ENCODE measurements at places on chromosomes 5 and 9.

DNA sequence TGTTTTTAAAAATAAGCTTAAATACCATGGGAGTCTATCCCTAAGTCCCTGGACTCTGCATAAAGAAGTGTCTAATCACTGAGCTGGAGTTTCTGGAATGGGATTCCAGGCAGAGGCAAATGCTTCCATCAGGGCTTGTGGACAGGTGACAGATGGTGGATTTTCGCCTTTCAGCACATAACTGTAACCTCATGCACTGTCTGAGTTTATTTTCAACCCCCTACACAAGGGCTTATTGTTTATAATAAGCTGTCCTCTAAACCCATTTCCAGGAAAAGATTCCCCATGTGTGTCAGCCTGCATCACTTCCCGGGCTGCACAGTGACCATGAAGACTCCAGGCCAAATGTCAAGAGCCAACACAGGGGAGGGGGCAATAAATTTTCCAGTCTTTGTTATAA, 264.0 kb downstream of the PIK3R1 start:
- no peak for DNase-seq

DNA sequence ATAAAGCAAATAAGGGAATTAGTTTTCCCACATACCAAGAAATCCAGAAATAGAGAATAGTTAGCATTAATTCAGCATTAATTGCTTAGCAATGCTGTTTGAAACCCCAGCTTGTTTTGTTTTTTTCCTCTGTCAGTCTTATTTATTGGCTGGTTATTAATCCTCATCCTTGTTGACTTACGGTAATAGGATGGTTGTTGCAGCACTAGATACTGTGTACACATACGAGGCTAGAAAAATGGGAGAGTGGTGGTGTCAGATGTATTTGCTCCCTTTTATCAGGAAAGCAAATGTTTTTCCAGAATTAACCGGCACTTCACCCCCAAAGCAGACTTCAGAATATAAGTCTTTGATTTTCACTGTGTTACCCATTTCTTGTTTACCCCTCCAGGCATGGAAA, 60.4 kb downstream of the ERBIN start:
- no peak for DNase-seq

DNA sequence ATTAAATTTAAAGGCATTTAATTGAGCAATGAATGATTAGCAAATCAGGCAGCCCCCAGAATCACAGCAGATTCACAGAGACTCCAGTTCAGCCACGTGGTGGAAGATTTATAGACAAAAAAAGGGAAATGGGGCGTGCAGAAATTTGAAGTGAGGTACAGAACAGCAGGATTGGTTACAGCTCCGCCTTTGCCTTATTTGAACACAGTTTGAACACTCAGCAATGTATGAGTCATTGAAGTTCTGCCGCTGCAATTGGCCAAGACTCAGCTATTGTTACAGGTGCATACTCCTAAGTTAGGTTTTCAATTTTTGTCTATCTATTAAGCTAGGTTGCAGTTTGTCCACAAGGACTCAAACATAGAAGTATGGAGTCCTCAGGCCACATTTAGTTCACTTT, 157.7 kb upstream of the SLC12A2 start:
- DNase-seq: peak; percentile 12

- DNase-seq: no peak
These were observed 28.2 kb downstream of the DCAF12 start for GRCh38 chr9:34098307-34098706.

- DNase-seq: no peak
These were observed 12.6 kb upstream of the NANS start for GRCh38 chr9:98043915-98044314.

GRCh38 chr5:92605591-92605990, 975.4 kb downstream of the NR2F1-AS1 start:
- DNase-seq: no peak

GRCh38 chr5:115246361-115246991, 16.2 kb downstream of the PGGT1B start:
- peak; percentile 79 for DNase-seq

DNA sequence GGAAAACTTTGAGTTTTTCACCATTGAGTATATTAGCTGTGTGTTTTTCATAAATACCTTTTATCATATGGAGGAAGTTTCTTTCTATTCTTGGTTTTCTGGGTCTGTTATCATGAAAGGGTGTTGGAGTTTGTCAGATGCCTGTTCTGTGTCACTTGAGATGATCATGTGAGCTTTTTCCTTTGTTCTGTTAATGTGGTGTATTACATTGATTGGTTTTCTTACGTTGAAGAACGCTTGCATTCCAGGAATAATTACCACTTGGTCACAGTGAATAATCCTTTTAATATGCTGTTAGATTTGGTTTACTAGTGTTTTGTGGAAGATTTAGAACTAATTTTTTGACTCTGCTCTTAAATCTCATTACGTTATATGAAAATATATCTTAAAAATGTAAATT, 7.8 kb downstream of the PLEKHG4B start:
- no peak for DNase-seq

- no peak for DNase-seq
These were observed 6.2 kb downstream of the DCANP1 start for GRCh38 chr5:135440916-135441315.

- DNase-seq: no peak
These were observed 360.6 kb downstream of the ARRDC3 start for GRCh38 chr5:91022518-91022917.
